NCI-H446 (cell line): ENCODE measurements at places on chromosomes 5 and 9.
A peak's percentile ranks its signal among the peaks of the same experiment; 100 is the strongest.

DNA sequence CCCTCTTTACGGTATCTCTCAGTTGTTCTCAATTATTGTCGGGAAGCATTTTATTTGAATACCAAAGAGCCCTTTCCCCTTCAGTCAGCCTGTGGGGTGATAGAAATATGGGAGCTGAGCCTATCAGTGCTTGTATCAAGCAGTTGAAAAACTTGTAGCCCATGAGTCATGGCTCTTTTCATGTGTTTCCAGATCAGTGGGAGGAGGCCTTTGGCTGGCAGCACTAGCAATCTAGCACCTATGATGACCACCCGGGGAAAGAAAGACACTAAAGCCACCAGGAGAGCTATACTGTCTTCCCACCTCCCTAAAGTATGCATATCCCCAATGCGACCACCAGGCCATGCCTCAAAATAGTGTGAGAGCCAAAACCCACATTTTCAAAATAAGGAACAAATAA lies 696.9 kb upstream of the C9orf72 start:
- no peak for DNase-seq

DNA sequence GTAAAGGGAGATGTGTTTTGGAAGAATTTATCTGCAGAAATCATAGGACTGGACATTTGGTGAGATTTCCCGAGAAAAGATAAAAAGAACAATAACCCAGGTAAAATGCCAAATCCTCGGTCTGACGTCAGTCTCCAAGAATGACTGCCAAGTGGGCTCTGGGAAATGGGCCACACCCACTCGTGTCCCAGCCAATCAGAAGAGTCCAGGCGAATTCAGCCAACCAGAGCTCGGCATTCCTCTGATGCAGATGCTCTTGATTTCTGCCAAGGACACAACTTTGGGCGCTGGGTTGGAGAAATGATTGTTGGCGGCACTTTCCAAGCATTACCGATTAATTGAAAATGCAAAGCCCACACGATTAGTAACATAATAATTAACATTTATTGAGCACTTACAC lies 73.3 kb downstream of the FGF18 start:
- DNase-seq, result no peak

- no peak for DNase-seq
Measured at GRCh38 chr5:79050498-79050897, 19.0 kb downstream of the DMGDH start.

DNA sequence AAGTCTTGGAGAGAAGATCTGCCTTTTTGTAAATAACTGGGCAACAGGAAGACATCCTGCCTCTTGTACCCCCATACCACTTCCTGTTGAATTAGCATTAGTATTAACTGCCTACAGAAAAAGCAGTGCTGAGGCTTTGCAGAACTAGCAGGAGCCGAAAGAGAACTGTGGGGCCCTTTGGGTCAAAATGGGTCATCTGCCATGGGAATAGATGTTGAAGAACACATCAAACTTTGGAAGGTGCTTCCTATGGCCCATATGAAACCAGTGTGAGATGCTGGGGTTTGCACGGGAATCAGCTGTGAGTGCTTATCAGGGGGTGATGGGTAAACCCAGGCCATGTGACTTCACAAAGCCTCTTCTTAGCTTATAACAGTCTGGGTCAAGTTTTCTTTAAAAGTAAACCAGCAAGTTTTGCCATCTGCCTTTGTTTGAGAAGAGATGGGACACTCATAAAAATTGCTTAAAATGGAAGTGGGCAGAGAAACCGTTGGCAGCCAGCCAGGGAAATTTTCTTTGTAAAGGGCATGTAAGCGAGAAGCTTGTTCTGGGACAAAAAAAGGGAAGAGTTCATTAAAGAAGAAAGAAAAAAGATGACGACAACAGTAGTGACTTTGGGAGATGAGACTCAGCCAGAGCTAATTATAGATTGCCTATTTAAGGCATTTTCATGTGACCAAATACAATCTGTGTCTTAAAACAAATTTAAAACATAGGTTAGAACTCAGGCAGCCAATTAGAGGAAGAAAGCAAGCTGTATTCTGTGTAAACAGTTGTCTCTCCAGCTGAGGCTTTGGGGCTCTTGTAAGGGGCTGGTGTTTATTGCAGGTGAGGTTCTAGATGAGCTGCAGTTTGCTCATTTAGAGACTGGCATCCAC lies 4.4 kb downstream of the SLC25A25 start:
- DNase-seq, result peak; percentile 76

DNA sequence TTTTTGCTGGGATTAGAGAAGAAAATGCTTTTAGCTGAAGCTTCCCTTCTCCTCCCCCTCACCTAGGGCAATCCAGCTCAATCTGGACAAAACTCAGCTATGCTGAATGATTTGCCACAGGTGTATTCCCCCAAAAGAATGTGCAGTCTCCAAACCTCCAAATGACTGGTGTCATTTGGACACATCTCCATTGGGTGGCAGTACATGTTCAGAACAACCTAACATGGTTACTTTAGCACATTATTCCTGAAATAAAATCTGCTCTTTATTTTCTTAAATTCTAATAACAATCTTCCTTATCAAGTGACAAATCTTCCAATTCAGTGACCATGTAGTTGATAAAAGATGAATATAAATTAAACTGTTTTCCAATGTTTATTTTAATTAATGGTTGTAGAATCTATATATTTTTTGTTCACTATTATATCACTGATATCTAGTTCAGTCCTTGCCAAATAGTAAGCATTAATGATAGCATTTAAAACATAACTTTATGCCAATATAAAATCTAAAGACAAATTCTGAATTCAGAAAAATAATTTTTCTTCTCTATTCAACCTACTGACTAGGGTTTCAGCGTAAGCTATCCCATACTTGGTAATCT lies 61.3 kb upstream of the MOCS2 start:
- peak; percentile 23 for DNase-seq

- no peak for DNase-seq
Measured at GRCh38 chr9:127776924-127777289, 1.6 kb downstream of the SH2D3C start.

- peak; percentile 4 for DNase-seq
Measured at GRCh38 chr9:99680191-99680590, 141.5 kb upstream of the NR4A3 start.

- DNase-seq, result no peak
Measured at GRCh38 chr5:89498699-89499098, 615.7 kb upstream of the MEF2C start.

GRCh38 chr9:136093995-136094881 lies 851 bp downstream of the NACC2 start:
- no peak for DNase-seq

GRCh38 chr5:126984632-126985031 lies 45.7 kb downstream of the MARCHF3 start:
- DNase-seq, result no peak

DNA sequence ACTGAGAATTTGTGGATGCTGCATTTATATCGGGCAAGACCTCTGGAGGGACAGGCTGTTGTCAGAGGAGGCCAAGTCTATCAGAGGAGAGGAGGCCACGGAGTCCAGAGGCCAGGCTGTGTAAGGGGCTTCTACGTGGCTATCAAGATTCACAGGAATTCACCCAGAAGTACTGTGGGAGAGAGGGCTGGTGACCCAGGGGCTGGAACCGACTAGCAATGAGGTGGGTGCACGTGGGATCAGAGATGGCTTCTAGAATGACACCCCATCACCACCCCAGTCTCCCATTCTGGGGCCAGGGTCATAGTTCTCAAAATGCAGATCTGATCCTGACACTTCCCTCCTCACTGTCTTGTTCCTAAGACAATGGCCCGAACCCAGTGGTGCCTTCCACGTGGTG lies 61.2 kb upstream of the PHYKPL start:
- no peak for DNase-seq

DNA sequence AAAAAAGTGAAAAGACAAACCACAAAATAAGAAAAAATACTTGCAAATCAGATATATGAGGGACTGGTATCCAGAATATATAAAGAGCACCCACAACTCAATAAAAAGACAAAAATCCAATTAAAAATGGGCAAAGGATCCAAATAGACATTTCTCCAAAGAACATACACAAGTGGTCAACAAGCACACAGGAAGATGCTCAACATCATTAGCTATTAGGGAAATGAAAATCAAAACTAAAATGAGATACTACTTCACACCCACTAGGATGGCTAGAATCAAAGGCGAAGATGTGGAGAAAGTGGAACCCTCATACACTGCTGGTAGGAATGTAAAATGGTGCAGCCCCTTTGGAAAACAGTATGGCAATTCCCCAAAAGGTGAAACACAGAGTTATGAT lies 21.1 kb upstream of the DPM2 start:
- DNase-seq, result no peak

GRCh38 chr5:133552925-133553525 lies 59.3 kb downstream of the FSTL4 start:
- DNase-seq, result no peak

DNA sequence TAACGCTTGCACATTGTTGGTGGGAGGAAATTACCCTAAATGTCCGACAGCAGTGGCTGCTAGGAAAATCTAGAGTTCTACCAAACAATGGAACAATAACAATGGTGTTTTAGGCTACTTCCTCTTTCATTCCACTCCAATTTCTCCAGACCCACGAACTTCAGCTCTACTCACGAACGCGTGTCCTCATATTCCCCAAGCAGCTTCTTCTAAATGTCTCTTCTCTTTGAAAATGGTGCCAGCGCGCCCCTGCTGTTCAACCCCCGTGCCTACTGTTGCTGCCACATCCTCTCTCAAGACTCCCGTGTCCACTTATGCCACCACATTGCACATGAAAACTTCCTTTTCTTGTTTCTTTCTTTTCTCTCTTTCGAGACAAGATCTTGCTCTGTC lies 25.6 kb downstream of the OR2V2 start:
- no peak for DNase-seq

GRCh38 chr9:31604531-31604930 lies 779.9 kb upstream of the ACO1 start:
- DNase-seq, result no peak

DNA sequence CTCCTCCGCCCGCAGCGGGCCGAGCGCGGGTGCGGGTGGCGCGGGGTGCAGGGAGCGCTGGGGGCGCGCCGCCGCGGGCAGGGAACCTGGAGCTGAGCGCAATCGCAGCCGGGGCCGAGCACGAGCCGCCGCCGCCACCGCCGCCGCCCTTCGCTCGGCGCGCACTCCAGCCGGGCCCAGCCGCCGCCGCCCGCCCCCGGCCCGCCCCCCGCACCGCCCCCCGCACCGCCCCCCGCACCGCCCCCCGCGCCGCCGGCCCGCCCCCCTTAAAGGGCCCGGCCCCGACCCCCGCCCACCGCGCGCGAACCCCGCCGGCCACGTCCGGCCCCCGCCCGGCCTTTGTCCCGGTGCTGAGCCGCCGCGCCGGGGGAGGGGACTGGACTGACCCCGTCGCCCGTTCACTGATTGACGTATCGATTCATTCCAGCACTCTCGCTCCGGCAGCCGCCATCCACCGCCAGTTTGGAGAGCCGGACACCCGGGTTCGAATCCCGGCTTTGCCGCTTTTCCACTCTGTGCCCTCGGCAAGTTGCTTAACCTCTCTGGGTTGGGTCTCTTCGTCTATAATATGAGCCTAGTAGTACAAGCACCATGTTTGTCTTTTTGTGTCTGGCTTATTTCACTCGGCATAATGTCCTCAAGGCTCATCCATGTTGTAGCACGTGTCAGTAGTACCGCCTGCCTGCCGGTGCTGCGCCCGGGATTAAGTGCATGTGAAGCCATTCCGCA lies at the start of gene SH3PXD2B:
TSS of gene SH3PXD2B (minus strand) at position 168 of the 729 bp plus-strand sequence. CDS start 173 bp downstream, outside the sequence.
- no peak for DNase-seq

DNA sequence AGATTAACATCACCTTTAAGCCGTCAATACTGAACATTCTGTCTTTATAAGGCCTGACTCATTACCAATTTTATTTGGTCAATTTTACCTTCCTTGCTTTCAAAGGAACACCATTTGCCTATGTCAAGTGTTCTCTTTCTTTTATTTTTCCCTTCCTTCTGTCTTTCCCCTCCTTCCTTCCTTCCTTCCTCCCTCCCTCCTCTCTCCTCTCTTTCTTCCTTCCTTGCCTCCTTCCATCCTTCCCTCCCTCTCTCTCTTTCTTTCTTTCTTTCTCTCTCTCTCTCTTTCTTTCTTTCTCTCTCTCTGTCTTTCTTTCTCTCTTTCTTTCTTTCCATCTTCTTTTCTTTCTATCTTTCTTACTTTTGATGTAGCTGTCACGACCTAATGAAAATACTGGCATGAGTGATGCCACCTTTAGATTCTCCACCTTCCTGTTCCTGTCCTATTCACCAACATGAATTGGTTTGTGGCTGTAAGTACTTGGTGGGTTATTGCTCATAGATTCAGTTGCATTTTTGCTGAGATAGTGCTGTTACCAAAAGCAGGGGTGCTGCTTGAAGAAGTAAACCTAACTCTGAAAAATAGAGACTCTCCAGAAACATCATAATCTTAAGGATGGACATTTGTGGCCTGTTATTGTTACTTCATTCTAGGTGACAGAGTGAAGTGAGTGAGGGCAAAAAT lies 33.8 kb downstream of the DOCK8 start:
- DNase-seq, result no peak

GRCh38 chr5:168950241-168950951 lies 350.5 kb downstream of the SLIT3 start:
- DNase-seq, result no peak

DNA sequence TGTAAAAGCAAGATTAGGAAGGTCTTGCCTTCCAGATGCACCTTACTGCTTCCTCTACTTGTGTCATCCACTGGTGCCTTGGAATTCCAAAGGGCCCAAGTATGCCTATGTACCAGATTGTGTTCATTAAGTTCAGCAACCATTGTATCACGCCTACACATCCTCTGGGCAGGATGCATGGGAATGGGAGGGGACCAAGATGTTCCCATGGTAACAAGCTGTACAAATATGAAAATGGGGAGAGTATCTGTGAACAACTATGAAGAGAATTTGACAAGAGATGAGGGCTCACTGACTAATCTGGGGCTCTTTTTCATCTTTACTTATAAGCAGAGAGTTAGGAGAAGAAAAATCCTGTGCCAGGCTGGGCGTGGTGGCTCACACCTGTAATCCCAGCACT lies 137.8 kb upstream of the MAP1B start:
- no peak for DNase-seq

DNA sequence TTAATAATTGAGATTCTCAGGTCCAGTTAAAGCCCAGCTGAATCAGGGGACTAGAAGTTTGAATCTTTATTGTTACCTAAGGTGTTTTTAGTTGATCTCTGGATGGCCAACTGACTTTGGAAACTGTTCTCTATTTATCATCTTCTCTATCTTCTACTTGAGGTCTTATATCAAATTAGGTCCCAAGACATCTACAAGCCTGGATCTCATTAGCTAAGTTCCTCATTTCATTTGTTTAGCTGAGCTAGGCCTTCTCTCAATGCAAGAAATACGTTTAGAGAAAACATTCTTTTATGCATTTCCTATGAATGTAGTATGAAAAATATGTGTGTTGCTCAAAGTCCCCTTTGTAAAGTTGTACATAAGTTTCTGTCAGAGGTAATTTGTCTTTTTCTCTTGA lies 196.6 kb downstream of the PTTG1 start:
- DNase-seq, result no peak

GRCh38 chr9:99244344-99245260 lies 22.5 kb downstream of the SEC61B start:
- no peak for DNase-seq

- DNase-seq, result peak; percentile 70
Measured at GRCh38 chr9:23554686-23555085, 271.4 kb downstream of the ELAVL2 start.

GRCh38 chr9:88821746-88822106 lies 169.5 kb upstream of the S1PR3 start:
- DNase-seq, result no peak
